Tongue (tissue), 3 donors: ENCODE measurements at places on chromosomes 1 and 21. TPM values are rescaled to one million over a fixed set of nuclear protein-coding genes. Genes with fewer than 3 reads are reported as not detected.

DNA sequence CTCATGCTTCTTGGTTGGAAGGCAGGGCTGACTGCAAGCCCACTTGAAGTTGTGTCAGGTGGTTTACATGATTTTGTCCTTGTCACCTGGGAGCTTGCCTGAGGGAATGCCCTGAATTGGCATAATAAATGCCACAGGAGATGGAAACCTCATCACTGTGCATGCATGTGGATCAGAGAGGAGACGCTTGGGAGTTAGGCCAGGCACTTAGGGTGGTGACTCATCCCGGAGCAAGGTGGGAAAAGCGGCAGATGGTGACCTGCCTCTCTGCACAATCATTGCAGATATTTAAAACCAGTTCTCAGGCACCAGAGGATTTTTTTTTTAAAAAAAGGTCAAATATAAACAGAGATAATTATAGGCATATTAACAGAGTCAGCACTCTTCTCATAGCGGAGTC lies 202.2 kb upstream of the KIAA0040 start:
- DNase-seq, result no peak

DNA sequence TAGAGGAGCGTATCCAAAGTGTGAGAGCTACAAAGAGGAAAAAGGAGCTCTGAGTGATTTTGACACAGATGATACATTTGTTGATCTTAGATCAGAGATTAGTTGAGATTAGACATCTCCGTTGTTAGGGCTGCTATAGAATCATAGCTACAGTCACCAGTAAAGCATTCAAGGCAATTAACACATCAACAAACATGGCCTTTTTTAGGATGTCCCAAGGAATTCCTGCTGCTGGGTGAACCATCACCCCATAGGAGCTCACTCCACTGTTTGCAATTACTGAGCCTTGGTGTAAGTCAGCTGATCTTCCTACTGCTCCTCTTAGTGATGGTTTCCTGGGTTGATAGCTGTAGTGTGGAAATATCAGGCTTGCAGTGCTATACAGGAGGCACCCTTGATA lies 6.7 kb upstream of the RSRP1 start:
- DNase-seq, result no peak

RGS8 gene
- 0.10 TPM for total RNA-seq

DNA sequence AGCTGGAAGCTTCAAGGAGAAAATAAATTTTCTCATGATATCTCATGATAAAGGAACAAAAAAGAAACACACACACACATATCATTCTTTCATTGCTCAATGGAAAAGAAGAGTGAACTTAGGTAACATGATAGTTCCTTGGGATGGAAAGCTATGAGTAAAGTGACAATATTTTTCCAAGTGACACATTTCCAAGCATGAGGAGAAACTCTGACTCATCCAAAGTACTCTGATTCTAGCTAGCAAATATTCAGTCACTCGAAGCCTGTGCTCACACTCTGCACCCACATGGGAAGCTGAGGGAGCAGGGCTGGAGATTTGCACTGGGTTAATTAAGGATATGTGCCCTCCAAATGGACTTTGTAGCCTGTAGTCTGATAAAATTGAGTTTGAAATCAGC lies 222.4 kb downstream of the LRRC40 start:
- no peak for DNase-seq

- no peak for DNase-seq
Measured at GRCh38 chr1:187685333-187685732, 856.6 kb downstream of the PLA2G4A start.

GRCh38 chr1:145871994-145872924 lies 13.4 kb upstream of the PIAS3 start:
- DNase-seq, result peak; percentile 64

ITLN2 gene
- total RNA-seq, result not detected

FGR gene
- total RNA-seq, result 6.6 TPM

AADACL4 gene
- not detected for total RNA-seq

DNA sequence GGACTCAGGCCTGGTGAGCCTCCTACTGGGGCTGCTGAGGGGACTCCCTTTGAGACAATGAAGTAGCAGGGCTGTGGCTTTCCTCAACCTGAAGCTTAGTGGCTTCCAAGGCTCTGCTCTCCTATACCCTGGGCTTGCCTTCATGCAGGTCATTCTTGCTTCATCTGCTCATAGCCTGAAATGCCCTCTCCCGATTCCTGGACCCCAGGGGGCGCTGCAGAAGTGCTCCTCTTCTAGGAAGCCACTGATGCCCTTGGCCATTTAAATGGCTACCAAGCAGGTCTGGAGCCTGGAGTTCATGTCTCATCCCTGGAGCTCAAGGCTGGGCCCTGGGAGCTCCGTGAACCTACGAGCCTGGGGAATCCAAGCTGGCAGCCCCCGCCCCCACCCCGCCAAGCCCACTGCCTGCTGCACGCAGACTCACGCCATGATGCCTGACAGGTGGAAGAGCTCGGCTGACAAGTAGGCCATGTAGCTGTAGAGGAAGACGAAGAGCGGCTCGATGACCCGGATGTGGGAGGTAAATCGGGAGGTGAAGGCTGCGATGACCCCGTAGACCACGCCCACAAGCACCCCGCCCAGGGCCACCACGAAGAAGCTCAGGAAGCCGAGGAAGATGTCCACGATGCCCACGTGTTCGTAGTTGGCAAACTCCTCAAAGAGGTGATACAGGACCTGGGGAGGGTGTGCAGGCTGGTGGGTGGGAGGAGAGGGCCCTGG lies 45.7 kb downstream of the SLC9A1 start:
- no peak for DNase-seq

HSD17B7 gene
- total RNA-seq, result 18.9 TPM

GRCh38 chr1:36306210-36306901 lies at the start of gene SH3D21:
TSS of gene SH3D21 (plus strand) at chr1:36306368. CDS start at chr1:36306421, 53 bp downstream.
- DNase-seq, result peak; percentile 56

- no peak for DNase-seq
Measured at GRCh38 chr1:107704911-107705310, 260.1 kb downstream of the VAV3 start.

- DNase-seq, result no peak
Measured at GRCh38 chr1:209344156-209344555, 239.4 kb upstream of the CAMK1G start.

ZNF593OS gene
- total RNA-seq, result not detected

- DNase-seq, result no peak
Measured at GRCh38 chr1:90963651-90964050, 58.2 kb downstream of the ZNF644 start.

- no peak for DNase-seq
Measured at GRCh38 chr1:65541161-65541560, 120.7 kb downstream of the LEPR start.

DNA sequence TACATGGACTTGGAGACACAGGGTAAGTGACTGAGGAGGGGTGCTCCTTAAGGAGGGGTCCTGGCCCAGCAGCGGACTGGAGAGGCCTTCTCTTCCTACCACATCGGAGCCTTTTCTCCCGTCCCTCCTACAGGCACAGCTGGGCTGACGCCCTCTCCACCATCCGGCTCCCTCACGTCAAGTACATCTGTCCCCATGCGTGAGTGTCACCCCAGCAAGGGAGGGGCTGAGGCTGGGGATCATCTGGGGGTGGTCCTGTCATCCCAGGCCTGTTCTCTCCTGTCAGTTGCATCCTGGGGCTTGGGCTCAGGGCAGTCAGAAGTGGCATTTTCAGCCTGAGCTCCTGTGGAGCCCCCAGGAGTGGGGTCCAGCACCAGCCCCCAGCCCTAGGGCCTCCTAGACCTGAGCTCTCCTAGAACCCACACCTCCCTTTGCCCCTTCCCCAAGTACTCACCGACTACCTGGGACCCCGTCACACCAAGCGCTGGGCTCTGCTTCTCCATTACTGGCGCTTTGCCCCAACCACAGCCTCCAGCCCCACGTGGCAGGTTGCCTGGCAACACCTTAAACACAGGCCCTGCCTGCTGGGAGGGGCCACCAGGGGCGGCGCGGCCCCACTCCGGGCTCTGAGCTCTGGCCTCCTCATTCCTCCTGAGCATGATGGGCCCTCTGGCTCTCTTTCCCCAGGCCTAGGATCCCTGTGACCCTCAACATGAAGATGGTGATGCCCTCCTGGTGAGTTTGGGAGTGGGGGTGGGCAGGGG lies 2.3 kb downstream of the LYPLA2 start:
- DNase-seq, result peak; percentile 38

GRCh38 chr1:96009831-96010434 lies 711.7 kb upstream of the PTBP2 start:
- DNase-seq, result peak; percentile 64

GRCh38 chr1:116481934-116482333 lies 88.9 kb downstream of the CD58 start:
- no peak for DNase-seq

DNA sequence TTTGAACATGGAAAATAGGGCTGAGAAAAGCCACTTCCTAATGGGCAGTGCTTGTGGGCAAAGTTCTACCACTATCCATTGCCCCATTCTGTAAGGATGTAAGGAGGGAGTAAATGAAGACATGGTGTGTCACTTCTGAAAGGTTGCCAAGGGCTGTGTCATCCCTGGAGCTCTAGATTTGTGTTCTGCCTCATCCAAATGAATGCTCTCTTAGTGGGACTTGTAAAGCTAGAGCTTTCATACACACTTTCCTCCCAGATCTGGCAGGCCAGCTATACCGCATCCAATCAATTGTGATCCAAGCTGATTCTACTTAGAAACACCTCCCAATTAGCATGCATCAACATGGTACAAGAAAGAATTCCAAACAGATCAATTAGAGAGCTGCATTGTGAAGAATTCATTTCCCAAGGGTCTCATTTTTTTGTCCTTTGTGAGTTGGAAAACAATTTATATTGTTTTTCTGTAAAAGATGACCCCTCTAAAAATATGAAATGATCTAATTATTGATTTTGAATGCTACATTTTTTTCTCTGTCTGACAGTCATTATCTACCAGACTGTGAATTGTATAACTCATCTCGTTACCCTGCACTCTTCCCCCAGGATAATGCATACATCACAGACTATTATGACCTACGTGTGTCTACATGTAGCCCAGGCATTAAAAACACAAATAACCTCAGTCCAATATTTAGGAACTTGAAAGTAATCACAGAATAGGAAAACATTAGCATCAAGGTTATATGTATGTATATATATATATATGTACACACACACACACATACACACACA lies 117.1 kb upstream of the DUSP10 start:
- DNase-seq, result peak; percentile 20

OR6K3 gene
- not detected for total RNA-seq

DNA sequence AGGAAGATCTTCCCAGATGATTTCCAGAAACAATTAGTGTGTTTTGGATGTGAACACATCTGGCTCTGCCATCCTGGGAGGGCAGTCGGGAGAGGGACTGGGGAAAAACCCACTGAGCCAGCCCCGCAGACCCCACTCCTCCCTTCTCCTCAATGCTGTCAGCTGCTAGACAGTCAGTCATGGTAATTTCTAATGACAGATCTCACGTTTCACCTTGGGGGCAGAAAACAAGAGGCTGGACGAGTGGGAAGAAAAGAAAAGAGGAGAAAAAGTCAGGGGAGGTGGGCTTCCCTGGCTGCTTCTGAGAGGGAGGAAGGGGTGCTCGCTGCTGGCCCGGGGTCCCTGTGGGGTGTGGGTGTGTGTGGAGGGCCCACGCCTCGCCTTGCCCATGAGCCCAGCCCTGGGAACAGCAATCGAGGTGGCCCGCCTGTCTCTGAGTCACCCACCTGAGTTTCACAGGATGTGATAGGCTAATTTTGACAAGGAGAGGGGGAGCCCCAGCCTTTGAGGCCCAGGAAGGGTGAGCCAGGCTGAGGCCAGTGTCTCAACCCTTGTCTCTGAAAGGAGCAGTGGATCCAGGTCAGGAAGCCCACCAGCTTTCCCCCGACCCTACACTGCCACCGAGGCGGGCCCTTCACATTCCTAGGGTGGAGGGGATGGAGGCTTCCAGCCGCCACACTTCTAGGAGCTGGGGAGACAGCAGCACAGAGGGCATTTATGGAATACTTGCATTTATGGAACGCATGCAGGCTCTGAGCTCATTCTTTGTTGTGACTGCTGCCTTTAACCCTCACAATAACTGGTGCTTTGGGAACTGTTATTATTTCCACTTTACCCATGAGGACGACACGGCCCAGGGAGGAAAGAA lies 49.1 kb upstream of the IFNLR1 start:
- peak; percentile 17 for DNase-seq

DNA sequence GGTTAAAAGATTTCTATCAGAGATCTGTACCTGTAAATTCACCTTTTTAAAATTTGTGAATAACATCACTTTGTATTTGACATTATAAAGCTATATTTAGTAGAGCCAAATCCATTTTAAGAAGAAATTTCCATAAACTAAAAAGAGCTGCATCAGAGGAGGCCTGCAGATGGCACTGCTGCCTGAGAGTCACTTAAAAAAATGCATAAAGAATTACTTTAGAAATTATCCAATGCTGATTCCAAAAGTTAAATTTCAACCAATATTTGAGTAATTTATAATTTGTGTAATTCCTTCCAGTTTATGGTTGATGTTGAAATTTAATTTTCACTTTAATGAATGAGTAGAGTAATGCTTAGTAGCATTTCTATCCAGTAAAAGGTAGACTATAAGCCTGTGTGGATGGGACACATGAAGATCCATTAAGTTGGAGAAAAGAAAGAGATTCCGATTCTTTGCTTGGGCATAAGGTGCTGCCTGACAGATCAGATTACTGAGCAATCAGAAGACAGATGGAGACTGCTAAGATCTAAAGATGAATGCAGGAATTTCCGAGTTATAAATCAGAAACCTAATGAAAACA lies 20.7 kb upstream of the RPE65 start:
- DNase-seq, result peak; percentile 44

GRCh38 chr21:31133243-31133830 lies 95.1 kb upstream of the KRTAP19-8 start:
- peak; percentile 16 for DNase-seq

TMPRSS2 gene
- 6.1 TPM for total RNA-seq

GRCh38 chr21:45256021-45256911 lies 31.4 kb downstream of the POFUT2 start:
- peak; percentile 14 for DNase-seq

DNA sequence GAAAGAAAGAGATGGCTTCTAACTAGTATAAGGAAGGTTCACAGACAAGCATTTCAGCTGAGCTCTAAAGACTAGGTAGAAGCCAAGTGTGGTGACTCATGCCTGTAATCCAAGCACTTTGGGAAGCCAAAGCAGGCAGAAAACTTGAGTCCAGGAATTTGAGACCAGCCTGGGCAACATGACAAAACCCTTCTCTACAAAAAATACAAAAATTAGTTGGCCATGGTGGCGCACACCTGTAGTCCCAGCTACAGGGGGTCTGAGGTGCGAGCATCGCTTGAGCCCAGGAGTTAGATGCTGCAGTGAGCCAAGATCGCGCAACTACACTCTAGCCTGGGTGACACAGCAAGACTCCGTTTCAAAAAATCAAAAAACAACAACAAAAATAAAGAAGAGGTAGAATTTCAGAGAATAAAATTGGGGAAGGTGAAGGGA lies 27.8 kb downstream of the FBXO42 start:
- DNase-seq, result peak; percentile 65
